ENCODE measurements at places on chromosomes 13 and 19.
A peak's percentile ranks its signal among the peaks of the same experiment; 100 is the strongest.

DNA sequence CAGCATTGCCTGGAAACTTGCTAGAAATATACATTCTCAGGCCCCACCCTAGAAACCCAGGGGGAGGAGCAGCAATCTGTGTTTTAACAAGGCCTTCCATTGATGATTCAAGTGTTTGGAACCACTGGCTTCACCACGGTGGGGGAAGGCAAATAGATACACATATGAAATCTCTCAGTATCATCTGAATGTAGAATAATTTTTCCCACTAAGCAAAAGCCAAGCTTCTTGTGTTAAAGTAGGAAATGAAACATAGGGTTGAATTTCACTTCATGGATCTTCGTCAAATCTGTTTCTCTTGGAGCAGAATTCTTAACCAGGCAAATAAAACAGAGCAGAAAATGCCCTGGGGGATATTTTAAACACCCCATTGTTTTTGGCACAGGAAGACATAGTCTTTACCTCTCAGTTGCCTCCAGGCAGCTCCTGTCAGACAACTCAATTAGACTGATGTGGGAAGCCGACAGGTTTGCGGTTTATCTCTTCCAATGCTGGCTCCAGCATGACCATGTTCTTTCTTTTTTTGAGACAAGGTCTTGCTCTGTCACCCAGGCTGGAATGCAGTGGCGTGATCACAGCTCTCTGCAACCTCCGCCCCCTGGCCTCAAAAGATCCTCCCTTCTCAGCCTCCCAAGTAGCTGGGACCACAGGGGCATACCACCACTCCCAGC is 213.0 kb downstream of the FOXO1 start:
- peak; percentile 33 for DNase-seq

- DNase-seq = no peak
Observed at GRCh38 chr19:45279587-45280192, 28.6 kb downstream of the MARK4 start.

DNA sequence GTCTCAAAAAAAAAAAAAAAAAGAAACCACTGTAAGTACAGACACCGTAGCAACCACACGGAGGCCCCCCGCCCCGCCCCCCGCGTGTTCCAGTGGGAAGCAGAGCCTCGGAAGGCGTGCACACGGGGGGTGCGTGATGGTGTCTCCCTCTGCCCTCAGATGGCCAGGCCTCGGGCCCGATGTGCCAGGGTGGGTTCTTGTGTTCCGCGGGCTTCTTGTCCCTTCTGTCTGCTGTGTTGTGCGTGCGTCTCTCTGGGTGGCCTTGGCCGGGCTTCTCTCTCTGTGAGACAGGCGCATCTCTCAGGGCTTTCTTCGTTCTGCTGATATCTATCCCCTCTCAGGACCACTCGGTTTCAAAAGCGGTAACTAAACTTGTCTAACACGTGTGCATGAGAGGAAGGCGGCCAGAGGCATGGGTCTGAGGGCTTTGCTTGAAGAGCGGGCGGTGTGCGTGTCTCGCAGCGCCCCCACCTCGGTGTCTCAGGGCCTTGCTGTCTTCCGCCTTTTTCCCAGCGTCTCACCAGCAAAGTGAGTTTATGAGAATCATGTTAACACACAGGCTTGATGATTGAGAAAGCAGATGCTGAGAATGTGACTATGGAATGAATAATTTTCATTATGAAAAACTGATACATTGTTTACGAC is 12.6 kb downstream of the ATP11A start:
- DNase-seq = no peak

DNA sequence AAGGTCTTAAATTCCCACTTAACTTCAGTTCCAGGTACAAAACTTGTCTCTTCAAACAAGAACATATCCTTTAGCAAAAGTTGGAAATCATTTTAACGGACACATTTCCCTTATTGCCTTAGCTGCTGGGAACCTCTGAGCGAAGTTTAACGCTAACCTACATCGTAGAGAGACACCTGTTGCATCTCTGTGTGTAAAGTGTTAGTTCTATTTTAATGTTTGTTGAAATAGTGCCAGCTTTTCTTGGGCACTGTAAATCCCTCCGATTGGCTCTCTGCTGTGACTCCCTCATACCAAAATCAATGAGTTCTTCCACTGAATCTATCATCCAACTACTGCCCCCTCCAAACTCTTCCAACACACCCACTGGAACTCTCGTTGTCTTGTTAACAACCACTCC is 2.3 kb upstream of the HIF3A start:
- no peak for DNase-seq

DNA sequence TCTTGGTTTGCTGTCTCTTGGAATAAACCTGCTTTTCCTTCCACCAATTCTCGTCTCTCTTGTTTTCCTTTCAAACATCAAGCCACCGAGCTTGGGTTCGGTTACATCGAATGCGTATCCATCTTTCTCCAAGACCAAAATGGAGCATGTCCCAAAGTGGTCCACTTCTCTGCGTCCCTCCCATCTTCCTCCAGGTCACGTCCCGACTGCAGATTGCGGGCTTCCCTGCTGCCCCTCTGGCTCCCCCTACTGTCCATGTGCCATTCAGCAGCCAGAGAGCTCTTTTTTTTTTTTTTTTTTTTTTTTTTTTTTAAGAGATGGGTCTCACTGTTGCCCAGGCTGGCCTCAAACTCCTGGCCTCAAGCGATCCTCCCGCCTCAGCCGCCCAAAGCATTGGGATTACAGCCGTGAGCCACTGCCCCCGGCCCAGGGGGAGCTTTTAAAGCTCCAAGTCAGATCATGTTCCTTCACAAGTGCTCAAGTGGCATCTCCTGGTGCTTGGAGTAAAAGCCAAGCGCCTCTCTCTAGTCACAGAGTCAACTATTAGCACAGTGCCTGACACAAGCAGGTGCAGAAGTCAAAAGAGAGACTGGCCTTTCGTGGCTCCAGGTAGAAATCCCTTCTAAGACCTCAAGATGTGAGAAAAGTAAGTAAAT is 10.0 kb downstream of the COL5A3 start:
- peak; percentile 90 for DNase-seq

DNA sequence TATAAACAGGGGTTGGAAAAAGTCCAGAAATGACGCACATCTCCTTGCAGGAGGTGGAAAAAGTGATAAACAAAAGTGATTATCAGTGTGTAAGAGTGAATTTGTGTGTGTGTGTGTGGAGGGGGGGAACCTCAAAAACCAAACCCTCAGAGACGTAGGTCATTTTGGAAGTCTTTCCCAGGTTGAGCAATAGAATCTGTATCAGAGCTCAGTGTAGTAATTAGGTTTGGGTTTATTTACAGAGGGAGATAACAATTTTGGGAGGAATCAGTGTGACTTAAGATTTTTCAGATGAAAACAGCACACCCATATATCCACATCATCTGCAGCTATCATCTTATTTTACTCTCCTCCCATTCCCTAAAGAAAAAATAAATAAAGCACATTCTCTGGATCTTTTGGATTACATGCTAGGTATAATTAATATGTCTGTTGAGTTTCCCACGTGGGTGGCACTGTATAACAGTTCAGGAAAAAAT is 406.4 kb downstream of the FGF9 start:
- no peak for DNase-seq

- DNase-seq = no peak
Observed at GRCh38 chr13:109615721-109616420, 170.5 kb downstream of the IRS2 start.

GRCh38 chr19:55692681-55693081 is 17.7 kb downstream of the EPN1 start:
- DNase-seq = no peak

DNA sequence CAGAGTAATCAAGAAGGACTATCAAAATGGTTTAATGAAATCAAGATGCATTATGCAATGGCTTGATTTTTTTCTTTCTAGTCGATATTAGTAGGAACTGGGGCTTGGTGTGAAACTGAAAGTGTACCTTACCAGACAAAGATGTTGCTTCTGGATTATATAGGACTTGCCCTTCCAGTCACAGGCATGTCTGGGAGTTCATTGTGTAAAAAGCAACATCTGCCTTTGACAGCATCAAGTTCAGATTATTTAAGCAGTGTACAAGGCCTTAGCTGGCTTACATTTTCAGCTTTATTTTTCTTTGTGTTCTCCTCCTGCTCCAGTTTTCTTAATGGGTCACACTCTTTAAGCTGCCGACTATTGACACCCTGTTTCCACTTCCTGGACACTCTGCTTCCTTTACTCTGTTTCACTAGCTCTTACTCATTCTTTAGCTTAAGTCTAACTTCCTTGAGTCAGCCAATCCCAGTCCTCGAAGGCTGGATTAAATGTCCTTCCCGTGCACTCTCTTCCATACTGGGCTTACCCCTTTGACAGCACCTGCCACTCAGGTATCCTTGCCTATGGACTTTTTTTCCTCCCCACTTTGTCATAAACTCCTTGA is 29.4 kb upstream of the OLFM4 start:
- DNase-seq = no peak

GRCh38 chr13:23552171-23552570 is 18.0 kb upstream of the TNFRSF19 start:
- no peak for DNase-seq

GRCh38 chr13:96650301-96650886 is 343.9 kb downstream of the OXGR1 start:
- no peak for DNase-seq

DNA sequence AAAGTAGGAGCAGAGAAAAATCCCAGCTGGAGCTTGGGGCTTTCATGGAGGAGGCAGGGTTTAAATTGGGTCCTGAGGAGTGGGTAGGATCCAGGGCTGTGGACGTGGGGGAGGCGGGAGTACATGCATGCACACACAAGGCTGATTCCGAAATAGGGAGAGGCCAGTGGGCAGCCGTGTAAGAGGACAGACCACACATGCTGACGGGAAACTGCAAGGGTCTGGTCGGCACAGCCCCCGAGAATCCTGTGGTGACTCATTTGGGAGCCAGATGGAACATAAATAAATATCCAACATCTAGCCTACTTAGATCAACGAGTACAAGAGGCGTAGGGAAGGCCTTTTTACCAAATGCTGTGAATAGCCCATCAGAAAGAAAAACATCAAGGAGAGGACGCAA is 216.3 kb upstream of the ZNF507 start:
- no peak for DNase-seq

GRCh38 chr19:55322204-55322885 is 2.8 kb downstream of the TMEM150B start:
- DNase-seq = no peak
